Nucleus accumbens (tissue), 56 donors: ENCODE measurements at places on chromosomes 12 and 14.

- no peak for DNase-seq
Measured at GRCh38 chr14:61567838-61568571, 127.3 kb upstream of the HIF1A start.

GRCh38 chr12:62613081-62613480 lies 146.5 kb downstream of the MON2 start:
- no peak for DNase-seq

DNA sequence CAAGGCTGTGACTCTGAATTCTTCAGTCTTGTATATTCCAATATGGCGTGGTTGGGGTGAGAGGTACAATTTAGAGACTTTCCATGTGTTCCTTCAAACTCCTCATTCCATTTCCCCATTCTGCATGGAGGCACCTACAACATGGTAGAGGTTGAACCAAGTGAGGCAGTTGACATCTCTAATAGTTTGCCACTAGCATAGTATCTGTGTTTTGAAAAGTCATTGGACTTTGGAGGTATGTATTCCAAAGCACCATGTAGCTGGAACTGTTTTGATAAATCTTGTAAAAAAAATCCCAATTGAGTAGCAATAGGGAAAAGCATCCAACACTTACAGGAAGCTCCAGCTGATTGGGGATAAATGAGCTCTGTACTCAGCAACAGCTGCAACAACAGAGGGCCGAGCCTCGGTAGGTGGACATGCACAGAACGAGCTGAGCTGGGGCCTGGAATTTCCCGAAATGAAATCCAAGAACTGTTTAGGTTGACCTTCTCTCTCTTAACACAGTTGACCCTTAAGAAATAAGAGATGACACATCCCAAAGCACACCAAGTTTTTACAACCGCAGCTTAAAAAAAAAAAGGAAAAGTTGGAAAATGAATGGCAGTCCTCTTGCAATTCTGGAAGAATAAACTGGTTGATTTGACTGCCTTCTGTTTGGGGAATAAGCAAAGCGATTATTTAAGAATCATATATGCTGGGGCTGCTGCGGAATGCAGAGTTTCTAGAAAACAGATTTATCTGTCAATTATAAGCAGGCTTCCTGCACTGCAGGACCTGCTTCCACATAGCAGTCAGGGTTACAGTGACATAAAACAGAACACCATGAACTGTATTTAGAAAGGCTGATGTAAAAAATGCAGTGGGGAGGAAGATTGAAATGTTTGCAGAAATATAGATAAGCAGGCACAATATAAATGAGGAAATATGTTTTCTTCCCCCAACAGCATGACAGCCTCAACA lies 194.6 kb upstream of the KRR1 start:
- DNase-seq, result no peak

DNA sequence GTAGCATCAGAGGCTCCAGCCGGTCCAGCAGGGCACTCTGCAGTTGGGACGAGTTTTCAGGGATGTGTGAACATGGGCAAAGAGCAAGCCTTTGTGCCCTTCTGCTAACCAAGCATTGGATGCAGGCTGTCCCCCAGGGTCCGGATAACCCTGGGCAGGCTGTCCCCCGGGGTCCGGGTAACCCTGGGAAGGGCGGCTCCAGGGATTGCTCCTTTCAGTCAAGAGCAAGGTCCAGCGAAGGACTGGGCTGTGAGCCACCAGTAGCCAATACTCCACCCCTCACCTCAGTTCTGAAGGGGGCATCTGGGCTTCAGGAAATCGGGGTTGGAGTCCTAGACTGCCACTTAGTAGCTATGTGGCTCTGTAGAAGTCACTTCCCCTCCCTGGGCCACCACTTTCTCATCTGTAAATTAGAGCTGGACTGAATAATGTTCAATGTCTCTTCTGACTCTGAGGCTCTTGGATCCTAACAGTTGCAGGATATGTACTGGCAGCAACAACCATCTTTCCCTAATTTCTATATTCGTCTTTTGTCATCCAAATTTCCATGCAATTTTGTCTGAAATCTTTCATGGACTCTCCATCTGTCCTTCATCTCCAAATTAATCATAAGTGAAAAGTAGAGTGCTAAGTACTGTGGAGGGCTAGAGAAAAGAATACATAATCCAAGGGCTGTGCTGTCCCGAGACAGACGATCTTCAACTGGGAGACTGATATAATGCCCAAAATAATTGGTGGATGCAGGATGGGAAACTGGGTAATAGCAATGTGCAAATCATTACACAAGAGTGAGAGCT lies 137.4 kb upstream of the NTF3 start:
- DNase-seq, result no peak

DNA sequence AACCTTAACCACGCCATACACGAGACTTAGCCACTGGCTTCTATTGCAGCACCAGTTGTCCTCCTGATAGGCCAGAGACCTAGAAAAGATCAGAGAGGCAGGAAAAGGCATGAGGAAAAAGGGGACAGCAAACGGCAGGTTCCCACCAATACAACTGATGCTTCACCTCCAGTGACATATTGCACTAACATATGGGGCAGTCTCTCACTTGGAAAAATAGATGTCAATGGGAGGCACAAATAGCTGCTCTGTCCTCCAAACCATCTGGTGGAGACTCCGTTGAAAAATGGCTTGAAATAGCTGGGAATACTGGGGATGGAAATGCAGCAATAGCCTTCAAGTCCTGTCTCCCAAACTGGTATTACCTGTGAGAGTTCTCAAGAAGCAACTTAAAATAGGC lies 20.3 kb downstream of the SLC8A3 start:
- DNase-seq, result no peak

- DNase-seq, result no peak
Measured at GRCh38 chr14:105944632-105945610, 418.5 kb downstream of the TMEM121 start.

GRCh38 chr12:15011162-15011561 lies 38.3 kb downstream of the PDE6H start:
- DNase-seq, result no peak

DNA sequence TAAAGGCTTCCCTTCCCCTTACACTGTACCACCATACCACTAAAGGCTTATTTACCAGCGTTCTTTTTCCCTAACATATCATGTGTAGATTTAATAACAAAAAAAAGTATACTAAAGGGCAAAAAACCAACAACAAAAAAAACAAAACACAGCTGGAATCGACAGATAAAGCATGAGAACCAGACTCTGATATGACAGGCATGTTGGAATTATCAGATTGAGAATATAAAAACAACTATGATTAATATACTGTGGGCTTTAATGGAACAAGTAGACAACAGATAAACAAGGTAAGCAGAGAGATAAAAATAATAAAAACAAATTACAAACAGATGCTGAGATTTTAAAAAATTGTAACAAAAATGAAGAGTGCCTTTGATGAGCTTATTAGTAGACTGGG lies 754.1 kb upstream of the MDGA2 start:
- no peak for DNase-seq

DNA sequence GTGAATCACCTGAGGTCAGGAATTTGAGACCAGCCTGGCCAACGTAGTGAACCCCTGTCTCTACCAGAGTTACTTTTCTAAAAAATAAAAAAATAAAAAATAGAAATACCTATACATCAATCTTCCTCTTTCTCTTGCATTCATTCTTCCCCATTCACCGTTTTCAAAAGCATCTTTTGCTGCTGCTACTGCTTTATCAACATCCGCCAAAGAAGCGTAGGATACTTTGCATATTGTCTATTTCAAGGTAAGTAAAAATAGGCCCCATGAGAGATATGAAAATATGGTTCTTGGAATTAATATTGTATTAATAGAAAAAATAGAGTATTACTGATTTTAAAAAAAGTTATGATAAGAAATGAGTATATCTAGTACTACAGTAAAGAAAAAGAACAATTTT lies 32.3 kb downstream of the ALDH1L2 start:
- no peak for DNase-seq

- DNase-seq, result no peak
Measured at GRCh38 chr12:63949902-63950301, 105.4 kb downstream of the SRGAP1 start.

- DNase-seq, result no peak
Measured at GRCh38 chr14:30443368-30444007, 115.5 kb upstream of the G2E3 start.

DNA sequence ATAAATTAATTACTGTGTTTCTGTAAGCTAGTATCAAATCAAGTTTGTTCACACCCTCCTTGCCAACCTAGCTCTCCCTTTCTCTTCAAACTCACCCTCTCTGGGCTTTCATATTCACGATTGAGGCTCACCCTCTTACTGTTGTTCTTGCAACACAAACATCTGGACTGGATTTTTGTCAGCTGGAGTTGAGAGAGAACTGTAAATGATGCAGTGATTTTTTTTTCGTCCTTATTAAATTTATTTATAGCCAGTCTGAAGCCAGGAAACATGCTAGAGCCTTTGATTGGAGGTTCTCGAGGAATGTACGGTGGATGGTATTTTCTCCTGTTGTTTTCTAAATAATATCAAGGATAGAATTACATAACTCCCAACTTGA lies 485.1 kb downstream of the ZFP36L1 start:
- no peak for DNase-seq

- no peak for DNase-seq
Measured at GRCh38 chr12:47789141-47789540, 16.1 kb downstream of the SLC48A1 start.

- DNase-seq, result no peak
Measured at GRCh38 chr14:38252066-38252710, 3.7 kb downstream of the CLEC14A start.

GRCh38 chr12:76049575-76050251 lies 18.1 kb upstream of the PHLDA1 start:
- DNase-seq, result no peak

- DNase-seq, result no peak
Measured at GRCh38 chr12:46445551-46446235, 73.1 kb upstream of the SLC38A2 start.

DNA sequence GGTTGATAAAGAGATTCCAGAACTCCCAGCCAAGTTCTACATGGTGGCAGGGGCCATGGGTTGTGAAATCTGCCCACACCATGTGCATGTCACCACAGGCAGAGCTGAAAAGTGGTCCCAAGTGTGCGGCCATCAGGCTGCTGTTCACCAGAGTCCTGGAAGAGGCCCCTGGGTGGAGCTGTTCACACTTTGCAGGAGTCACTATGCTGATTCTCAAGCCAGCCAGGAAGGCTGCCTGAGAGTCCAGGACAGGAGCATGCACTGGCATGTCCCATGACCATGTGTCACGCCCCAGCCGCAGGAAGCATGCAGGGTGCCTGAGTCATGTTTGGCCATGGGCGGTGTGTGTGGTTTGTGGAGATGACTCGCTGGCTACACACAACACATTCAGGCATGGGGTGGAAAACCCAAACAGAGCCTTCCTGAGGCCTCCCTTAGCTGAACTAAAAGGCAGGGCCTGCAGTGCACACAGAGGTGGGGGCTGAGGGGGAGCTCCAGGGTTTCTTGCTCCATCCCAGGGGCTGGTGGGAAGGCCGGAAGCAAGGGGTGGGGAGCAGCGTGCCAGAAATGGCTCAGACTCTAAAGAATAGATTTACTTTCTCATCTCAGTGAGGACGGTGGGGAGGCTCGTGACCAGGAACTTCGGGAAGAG lies 19.4 kb downstream of the ABCB9 start:
- DNase-seq, result peak; percentile 9

DNA sequence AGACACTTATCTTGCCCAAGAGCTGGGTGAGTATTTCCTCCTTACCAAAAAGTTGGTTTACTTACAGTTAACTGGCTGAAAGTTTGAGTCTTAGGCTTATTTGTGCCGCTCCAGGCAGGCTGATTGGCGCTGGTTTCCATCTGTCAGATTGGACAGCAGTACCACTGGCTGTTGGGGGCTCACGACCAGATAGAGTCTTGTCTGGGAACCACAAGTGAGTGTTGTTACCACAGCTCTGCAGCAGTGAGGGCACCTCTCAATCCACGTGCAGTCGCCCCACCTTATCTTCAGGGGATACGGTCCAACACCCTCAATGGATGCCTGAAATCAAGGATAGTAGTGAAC lies 58.9 kb downstream of the DDX51 start:
- no peak for DNase-seq

GRCh38 chr14:22820731-22821130 lies 5.5 kb upstream of the SLC7A7 start:
- no peak for DNase-seq

- DNase-seq, result no peak
Measured at GRCh38 chr12:2858944-2859421, 2.1 kb upstream of the TEX52 start.

- no peak for DNase-seq
Measured at GRCh38 chr12:100858656-100859055, 64.1 kb downstream of the ANO4 start.

- no peak for DNase-seq
Measured at GRCh38 chr12:19030180-19030579, 99.4 kb upstream of the PLEKHA5 start.

DNA sequence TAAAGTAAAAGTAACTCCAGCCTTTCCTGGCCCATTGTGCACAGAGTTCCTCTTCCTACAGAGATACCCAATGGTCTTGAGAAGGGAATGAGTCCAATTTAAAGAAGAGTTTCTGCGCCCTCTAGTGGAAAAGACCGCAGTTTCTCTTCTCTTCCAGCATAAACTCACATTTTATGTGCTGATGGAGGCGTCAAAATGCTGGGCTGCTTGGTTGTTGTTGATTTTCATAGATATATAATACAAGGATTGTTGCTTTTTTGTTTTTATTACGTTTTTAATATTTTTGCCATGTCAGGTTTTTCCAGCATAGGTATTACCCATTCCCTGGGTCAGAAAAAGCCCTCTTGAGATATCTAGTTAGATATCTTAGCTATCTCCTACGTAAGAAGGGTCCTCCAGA lies 356.9 kb upstream of the STXBP6 start:
- no peak for DNase-seq

DNA sequence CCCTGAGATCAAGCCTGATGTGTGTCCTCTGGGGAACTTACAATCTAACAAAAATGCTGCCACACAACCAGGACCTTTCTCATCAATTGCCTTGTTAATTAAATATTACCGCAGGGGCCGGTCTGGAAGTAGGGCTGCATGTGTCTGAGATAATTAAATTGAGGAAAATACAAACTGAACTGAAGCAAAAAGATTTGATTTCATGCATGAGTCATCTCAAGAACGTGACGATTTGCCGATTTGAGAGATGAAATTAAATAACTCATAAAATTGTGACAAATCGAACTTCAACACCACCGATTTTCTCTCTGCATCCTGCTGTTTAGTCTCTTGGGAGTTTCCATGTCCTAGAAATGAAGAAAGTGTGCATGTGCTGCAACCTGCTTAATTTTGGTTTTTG lies 94.6 kb upstream of the DAAM1 start:
- DNase-seq, result no peak

GRCh38 chr14:52926953-52927352 lies 23.9 kb downstream of the FERMT2 start:
- no peak for DNase-seq
